ENCODE measurements at places on chromosomes 6 and 20. TPM values are rescaled to one million over a fixed set of nuclear protein-coding genes. Genes with fewer than 3 reads are reported as not detected.

GRCh38 chr6:108594640-108595039 lies 33.9 kb downstream of the FOXO3 start:
- no peak for DNase-seq

The OR11A1 gene
- not detected for total RNA-seq

DNA sequence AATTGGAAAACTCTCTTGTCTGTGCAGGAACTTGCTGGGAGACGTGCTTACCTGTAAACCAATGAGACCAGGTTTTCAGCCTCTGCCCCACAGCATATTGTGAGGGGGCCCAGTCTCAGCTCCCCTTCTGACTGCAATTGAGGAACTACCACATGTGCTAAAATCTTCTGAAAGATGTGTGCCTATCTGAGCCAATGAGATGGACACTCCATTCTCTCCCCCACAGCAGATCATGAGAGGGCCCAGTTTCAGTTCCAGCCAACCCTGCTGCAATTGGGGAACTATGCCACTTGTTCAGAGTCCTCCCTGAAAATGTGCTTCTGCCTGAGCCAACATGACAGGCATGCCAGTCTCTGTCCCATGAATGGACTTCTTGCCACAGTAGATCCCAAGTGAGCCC lies 20.9 kb upstream of the PI3 start:
- peak; percentile 15 for DNase-seq

GRCh38 chr6:108676555-108676954 lies 115.8 kb downstream of the FOXO3 start:
- DNase-seq: no peak

The HLA-DPB1 gene
- total RNA-seq: 481 TPM

The DDO gene
- total RNA-seq: not detected

DNA sequence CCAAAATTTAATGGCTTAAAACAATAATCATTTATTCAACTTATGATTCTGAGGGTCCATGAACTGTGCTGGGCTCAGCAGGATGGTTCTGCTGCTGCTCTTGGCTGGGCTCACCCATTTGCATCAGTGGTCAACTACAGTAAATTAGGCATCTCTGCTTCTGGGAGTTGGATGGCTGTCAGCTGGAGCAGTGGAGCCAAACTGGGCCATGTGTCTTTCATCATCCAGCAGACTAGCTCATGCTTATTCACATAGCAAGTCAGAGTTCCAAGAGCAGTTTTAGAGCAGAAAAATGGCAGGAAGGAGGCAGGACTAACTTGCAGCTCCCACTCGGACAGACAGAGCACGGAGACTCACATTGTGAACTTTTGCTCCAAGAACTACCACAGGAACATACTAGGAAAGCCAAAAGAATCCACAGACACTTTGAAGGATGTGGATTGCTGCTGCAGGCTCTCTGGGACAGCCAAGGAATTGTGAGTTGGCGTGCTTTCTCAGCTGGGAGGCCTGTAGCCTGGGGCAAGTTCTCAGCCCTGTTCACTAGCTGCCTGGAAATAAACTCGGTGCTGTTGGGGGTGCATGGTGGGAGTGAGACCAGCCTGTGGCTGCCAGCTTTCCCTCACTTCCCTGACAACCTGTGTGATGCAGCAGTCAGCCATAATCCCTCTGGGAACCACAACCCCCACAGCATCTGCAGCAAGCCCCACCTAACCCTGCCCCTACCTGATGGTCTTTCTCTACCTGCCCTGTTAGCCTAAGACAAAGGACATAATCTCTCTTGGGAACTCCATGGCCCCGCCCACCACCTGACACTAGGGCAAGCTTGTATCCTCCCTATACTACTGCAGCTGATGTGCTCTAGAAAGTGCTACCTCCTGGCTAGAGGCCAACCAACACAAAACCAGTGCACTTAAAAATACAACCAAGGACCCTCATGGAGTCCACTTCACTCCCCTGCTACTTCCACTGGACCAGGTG lies 129.0 kb downstream of the JPH2 start:
- no peak for DNase-seq

DNA sequence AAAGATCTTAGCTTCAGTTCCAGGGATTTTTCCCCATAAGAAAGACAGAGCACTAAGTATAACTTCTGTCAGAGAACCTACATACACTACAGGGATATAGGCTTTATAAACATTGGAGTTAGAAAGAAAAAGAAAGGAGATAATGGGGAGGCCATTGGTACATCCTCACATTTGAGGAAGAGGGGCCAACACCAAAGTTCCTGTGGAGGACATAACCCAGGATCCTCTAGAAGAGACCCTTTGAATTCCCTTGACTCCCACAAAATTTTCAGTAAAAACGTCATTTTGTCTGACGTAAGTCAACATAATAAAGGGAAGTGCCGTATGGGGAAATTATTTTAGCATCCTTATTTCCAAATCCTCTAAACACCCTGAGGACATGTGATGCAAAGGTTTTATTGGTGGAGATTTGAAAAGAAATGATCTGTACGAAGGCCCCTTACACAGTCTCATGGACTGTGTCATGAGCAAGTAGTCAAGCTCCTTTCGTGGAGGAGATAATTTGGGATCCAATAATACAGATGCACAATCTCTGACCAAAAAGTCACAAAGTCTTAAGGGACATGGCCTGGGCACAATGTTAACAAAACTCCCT lies 33.2 kb downstream of the HLA-DRA start:
- DNase-seq: no peak

GRCh38 chr20:55205665-55206064 lies 730.3 kb downstream of the DOK5 start:
- no peak for DNase-seq

The FOXS1 gene
- total RNA-seq: not detected

DNA sequence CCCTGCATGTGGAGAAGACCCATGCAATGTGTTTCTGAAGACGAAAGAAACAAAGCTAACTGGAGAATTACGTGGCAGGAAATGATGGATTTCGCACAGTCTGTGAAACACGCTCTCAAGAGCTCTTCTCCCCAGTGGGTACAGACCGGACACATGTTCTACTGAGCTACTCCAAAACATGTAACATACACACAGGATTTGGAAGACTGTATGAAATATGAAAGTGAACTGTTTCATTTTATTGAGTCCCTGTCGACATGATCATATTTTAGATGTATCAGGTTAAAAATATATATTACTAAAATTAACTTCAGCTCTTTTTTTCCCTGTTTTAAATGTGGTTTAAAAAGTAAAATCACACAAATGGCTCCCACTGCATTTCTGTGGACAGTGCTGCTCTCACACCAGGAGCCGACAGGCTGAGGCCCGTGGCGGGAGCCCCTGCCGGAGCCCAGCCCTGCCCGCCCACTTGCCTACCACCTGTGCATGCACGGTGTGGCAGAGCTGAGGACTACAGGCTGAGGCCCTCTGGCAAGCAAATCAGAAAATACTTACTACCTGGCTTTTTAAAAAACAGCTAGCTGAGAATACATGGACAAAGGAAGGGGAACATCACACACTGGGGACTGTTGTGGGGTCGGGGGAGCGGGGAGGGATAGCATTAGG lies 58.9 kb upstream of the NXT1 start:
- DNase-seq: no peak

DNA sequence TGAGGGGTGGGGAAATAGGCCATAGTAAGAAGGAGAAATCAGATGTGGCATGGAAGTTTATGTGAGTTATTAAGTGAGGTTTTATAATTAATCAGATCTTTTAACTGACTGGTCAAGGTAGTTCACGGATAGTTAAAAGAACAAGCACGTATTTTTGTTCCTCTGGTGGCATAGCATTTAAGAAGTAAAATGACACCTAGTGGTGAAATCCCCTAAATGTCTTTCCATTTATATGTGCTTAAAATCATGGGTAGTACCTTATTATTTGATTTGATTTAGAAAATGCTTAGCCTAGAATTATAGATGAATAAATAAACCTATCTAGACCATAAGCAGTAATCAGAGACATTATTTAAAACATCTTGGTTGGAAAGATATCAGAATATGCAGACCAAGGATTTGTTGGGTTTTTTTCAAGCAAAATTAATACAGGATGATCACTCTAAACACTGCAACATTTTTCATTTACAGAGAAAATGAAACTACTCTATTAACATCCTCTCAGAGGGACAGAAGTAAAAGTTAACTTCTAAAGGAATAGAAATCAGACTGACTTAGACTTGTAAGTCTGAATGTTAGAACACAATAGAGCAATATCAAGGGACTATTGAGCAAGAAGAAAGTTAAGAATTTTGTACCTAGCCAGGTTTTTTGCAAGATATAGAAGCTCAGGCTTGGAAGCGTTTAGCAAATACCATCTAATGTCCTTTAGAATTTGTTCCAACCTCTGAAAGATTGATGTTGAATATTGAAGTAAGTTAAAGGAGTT lies 81.1 kb downstream of the STXBP5 start:
- DNase-seq: no peak

DNA sequence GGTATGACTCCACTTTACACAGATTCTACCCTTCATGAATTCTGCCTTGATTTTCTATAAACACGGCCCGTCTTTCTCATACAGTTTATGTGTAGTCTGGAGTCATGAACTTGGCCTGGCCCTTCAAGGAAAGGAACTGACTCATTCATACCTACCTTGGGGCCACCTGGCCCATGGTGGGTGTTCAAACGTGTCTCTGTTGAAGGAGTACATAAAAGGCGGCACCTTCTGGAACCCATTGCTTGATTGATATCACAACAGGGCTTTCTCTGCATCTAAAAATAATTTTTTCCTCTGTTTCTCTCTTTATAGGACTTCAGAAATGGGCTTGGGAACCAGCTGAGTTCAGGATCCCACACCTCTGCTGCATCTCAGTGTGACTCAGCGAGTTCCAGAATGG lies 363.0 kb upstream of the SOX4 start:
- no peak for DNase-seq
